ENCODE measurements at places on chromosomes 3 and 15. TPM values are rescaled to one million over a fixed set of nuclear protein-coding genes. Genes with fewer than 3 reads are reported as not detected.

GRIP2 gene
- 1.4 TPM for total RNA-seq

LXN gene
- 68.9 TPM for total RNA-seq

MOBP gene
- not detected for total RNA-seq

TTC23 gene
- total RNA-seq = 11.0 TPM

GXYLT2 gene
- 1.9 TPM for total RNA-seq

ACP3 gene
- total RNA-seq = not detected

PLCL2 gene
- total RNA-seq = 8.7 TPM

MYO5C gene
- 5.2 TPM for total RNA-seq

B3GNT5 gene
- total RNA-seq = 16.9 TPM

RHOV gene
- total RNA-seq = 4.1 TPM

LHFPL4 gene
- total RNA-seq = 0.78 TPM

MKRN2OS gene
- total RNA-seq = not detected

ONECUT1 gene
- 0.25 TPM for total RNA-seq

Measured in A549 treated with CpdA at 1 μM for 4 hours (cell line).